WTC11 (cell line): ENCODE measurements at places on chromosomes 4 and X. TPM values are rescaled to one million over a fixed set of nuclear protein-coding genes. Genes with fewer than 3 reads are reported as not detected.

GRCh38 chr4:19298998-19299397, 952.7 kb upstream of the SLIT2 start:
- H3K27ac ChIP-seq, result no peak overlapping the region
- H3K4me1 ChIP-seq, result no peaks in the 10 kb centered on the region
- no peak for DNase-seq
- H3K27me3 ChIP-seq, result no peaks in the 10 kb centered on the region; the same call in 1 of the 2 replicates

GRCh38 chrX:110006821-110007375, 4.0 kb downstream of the TMEM164 start:
- H3K36me3 ChIP-seq, result no peaks in the 10 kb centered on the region; the same call in 1 of the 2 replicates
- no peaks in the 10 kb centered on the region; the same call in 1 of the 2 replicates for H3K27me3 ChIP-seq
- no peak overlapping the region for H3K27ac ChIP-seq
- DNase-seq, result no peak

DNA sequence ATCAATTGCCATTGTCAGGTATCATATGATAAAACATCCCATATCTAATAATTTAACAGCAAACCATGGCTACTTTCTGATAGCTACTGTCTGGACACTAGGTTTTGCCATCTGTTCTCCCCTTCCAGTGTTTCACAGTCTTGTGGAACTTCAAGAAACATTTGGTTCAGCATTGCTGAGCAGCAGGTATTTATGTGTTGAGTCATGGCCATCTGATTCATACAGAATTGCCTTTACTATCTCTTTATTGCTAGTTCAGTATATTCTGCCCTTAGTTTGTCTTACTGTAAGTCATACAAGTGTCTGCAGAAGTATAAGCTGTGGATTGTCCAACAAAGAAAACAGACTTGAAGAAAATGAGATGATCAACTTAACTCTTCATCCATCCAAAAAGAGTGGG, 7.0 kb downstream of the NPY5R start:
- H3K27ac ChIP-seq, result no peak overlapping the region
- H3K36me3 ChIP-seq, result peaks cover 28% of the 10 kb centered on the region
- H3K27me3 ChIP-seq, result no peaks in the 10 kb centered on the region
- H3K4me1 ChIP-seq, result peaks cover 8% of the 10 kb centered on the region; the same call in 1 of the 2 replicates
- no peak overlapping the region for H3K4me3 ChIP-seq

GRCh38 chr4:137253949-137254348, 278.3 kb downstream of the PCDH18 start:
- H3K36me3 ChIP-seq, result peaks cover 6% of the 10 kb centered on the region; the same call in 1 of the 2 replicates
- DNase-seq, result no peak
- no peaks in the 10 kb centered on the region for H3K27me3 ChIP-seq

GRCh38 chr4:24659241-24659961, 75.0 kb upstream of the DHX15 start:
- no peaks in the 10 kb centered on the region for H3K27me3 ChIP-seq
- H3K4me3 ChIP-seq, result peak overlapping the region; percentile 33
- H3K27ac ChIP-seq, result peak overlapping the region; percentile 97

DNA sequence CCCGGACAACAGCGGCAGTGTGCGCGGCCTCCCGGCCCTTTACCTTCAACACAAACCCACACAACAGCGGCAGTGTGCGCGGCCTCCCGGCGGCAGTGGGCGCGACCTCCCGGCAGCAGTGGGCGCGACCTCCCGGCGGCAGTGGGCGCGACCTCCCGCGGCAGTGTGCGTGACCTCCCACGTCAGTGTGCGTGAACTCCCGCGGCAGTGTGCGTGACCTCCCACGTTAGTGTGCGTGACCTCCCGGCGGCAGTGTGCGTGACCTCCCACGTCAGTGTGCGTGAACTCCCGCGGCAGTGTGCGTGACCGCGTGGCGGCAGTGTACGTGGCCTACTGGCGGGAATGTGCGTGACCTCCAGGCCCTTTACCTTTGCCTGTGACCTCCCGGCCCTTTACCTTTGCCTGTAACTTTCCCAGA, 576.6 kb upstream of the FRG1 start:
- H3K36me3 ChIP-seq, result peaks cover 16% of the 10 kb centered on the region
- no peak overlapping the region for H3K27ac ChIP-seq
- H3K27me3 ChIP-seq, result no peaks in the 10 kb centered on the region
- no peak for DNase-seq
- H3K4me1 ChIP-seq, result no peaks in the 10 kb centered on the region
- no peak overlapping the region for H3K4me3 ChIP-seq

Gene TCEANC
- total RNA-seq, result 2.0 to 3.1 TPM (median 2.6 TPM) in 3 replicates

Gene ZFP92
- total RNA-seq, result 0.23 to 0.31 TPM (median 0.27 TPM) in 3 replicates

Gene DTHD1
- not detected in 3 replicates for total RNA-seq

Gene ACE2
- total RNA-seq, result 0.16 TPM in 1 of 3 replicates, not detected in the others

Gene SPATA4
- total RNA-seq, result not detected in 3 replicates

Gene SSX3
- 0.25 TPM in 1 of 3 replicates, not detected in the others for total RNA-seq

Gene DAPP1
- total RNA-seq, result 0.07 TPM in 1 of 3 replicates, not detected in the others

Gene UGT2B10
- total RNA-seq, result 0.16 to 0.17 TPM (median 0.16 TPM) in 3 replicates

Gene SYTL5
- 0.25 to 0.39 TPM (median 0.26 TPM) in 3 replicates for total RNA-seq
